ENCODE measurements at places on chromosomes 2 and 18.
A peak's percentile ranks its signal among the peaks of the same experiment; 100 is the strongest.

DNA sequence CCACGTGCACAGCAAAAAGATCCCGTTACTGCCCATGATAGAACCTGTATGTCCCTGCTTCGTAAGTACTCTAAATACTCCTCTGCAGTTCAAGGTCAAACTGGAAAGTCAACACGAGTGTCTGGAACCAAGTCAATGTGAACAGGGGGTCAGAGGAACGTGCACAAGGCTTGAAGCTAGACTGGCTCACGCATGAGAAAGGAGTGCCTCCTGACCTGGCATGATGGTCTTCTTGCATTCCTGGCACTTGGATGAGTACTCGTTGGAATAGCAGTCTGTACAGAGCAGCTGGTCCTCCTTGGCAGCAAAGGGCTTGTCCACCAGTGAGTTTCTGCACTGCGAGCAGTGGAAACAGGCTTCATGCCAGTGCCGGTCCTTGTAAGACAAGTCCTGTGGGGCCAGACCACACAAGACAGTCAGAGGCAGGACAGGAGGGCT lies 25.5 kb downstream of the FHL2 start:
- no peak for DNase-seq

DNA sequence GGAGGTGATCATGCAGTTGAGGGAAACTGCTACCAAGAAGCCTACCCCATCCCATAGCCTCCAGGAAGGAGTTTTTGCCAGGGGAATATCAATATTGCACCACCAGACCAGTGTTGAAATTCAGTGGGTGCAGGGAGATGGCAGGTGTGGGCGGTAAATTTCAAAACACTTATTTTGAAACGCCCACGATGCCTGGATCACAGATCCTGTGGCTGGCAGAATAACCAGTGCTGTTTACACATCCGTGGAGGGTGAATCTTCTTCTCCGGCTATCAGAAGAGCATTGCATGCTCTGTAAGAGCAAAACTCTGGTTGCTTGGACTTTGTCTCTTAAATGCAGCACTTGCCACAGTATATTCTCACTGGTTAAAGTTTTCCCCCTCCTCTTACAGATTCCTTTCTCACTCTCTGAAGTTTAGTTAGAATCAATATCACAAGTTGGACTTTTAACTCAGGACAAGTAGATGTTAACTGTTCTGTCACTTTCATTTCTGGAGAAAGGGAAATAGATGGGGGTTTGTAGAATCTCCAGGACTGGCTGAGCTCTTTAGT lies 70.5 kb upstream of the ZCCHC2 start:
- DNase-seq, result no peak

GRCh38 chr2:177353187-177353478 lies 39.4 kb upstream of the AGPS start:
- DNase-seq, result no peak

DNA sequence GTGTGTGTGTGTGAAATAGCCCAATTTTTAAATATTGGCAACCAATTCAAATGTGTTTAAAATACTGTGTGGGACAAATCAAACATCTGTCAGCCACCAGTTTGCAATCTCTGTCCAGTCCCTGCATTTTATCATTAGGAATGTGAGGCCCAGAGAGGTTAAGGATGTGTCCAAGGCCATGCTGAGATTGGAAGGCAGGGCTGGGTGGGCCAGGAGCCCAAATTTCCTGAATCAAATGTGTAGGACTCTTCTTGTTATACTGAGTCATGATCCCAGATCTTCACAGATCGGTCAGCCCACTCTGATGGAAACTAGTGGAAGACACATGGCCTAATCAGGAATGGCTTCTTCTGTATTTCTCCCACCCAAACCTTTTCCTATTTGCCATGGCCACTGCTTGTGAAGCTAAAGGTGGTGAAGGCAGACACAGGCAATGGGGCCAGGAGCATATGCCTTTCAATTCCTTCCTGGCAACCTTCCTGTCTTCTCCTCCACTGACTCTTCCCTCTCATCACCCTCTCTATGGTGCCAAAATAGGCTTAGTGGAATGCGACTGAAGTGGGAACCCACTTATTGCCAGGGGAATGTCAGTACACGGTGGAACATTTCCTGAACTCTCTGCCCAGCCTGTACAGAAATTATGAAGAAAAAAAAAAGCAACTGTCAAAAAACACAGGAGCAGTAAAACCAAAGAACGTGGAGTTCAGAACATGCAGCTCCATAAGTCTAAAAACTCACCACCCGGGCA lies 35.5 kb downstream of the ZEB2 start:
- DNase-seq, result no peak

- no peak for DNase-seq
These were observed 53.0 kb upstream of the ACYP2 start for GRCh38 chr2:54062401-54062800.

DNA sequence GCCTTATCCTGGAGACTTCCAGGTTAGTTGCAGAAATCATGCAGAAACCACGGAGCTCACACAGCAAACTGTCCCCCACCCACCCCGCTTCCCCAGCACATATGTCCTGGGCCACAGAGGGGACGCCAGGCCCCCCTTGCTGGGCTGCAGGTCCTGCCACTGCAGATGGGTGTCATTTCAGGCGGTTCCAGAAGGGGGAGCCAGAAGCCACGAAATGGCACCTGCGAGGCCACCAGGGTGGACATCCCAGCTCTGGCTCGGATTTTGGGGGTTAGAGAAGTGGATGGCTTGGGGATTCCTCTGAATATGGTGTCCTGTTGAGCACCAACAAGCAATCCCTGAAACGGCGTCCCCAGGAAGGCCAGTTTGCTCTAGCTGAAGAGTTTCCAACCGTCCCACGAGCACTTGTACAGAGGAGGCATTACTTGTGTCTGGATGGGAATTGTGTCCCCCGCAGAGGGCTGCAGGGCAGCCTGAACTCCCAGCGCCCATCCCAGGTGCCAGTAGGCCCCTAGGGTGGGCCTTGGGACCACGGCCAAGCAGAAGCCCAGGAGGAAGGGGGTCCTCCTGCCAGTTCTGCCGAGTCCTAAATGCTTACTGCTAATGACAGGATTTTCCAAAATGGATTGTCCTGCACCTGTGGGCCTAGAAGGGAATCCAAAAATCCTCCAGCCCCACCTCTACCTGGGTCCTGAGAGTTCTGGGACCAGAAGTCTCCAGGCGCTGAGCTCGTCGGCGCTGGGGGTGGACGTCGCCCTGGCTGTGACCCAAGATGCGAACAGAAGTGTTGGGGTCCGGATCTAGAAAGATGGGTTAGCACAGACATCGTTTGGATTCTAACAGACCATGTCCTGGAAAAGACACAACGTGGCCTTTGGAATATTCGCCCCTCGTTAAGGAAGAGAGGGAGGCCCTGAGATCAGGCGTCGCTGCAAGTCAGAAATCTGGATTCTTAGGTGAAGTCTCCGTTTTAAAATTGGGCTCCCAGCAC lies 14.6 kb upstream of the NFATC1 start:
- peak; percentile 48 for DNase-seq

Measured in Daoy (cell line).